Renal cortical epithelial cell (primary cell): ENCODE measurements at places on chromosomes 11 and 22.

- no peak for DNase-seq
Observed at GRCh38 chr11:68379206-68379605, 66.8 kb downstream of the LRP5 start.

- no peak for DNase-seq
Observed at GRCh38 chr11:45050111-45050510, 96.3 kb upstream of the PRDM11 start.

- DNase-seq = no peak
Observed at GRCh38 chr22:49739138-49739537, 88.5 kb downstream of the BRD1 start.

GRCh38 chr22:20412474-20413216 lies 18.7 kb downstream of the ZNF74 start:
- no peak for DNase-seq

DNA sequence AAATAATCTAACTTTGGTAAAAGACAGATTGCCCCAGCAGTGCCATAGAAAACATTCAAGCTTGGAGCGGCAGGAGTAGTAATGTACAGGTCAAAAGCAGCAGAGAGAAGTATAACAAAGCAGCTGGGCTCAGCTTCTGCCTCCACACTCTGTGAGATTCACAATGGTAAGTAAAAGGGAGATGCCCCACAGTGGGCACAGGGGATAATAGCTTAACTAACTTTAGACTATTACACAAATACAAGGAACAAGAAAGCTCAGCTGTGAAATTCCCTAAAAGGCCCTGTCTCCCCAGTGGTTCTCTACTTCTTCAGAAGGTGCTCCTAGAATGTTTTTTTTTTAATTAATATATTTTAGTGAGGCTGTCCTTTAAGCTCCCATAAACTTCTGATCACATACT lies 28.0 kb downstream of the RDX start:
- DNase-seq = no peak

- no peak for DNase-seq
Observed at GRCh38 chr11:44269369-44270351, 40.3 kb downstream of the ALX4 start.

DNA sequence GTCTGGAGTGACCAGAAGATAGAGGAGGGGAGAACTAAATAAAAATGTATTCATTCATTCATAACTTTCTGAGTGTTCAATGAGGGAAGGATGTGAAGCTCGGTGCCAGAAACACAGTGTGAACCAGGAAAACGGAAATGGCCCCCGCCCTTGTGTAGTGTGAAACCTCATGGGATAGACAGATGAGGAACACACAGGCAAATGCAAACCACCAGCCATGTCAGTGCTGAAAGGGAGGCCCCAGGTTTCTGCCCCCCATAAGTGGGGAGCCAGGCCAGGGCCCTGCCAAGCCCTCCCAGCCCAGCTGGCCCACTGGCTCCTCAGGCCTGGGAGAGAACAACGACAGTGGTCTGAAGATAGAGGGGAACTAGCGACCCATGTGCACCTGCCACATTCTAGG lies 30.5 kb downstream of the LARGE1 start:
- no peak for DNase-seq

GRCh38 chr11:63944987-63945386 lies 6.2 kb downstream of the NAA40 start:
- DNase-seq = no peak

GRCh38 chr11:94796863-94797262 lies 28.7 kb downstream of the AMOTL1 start:
- DNase-seq = no peak

- DNase-seq = no peak
Observed at GRCh38 chr11:82790723-82791484, 57.2 kb upstream of the FAM181B start.

GRCh38 chr11:70415642-70416395 lies 17.5 kb downstream of the CTTN start:
- DNase-seq = no peak

DNA sequence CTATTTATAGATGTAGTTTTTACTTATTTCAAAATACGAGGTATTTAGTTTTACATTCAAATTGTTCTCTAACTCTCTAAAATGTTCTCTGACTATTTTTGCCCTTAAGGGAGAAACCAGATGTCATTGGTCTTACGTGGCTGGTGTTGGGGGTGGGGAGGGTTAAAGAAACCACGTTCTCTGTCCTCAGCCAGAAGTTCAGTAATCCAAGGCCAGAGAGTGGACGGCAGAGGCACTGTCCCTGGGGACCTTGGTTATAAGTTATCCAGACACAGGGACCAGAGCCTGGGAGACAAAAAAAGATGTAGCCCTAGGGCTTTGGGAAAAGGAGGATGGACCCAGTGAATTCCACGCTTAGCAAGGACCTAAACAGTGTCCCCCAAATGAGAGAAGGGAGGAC lies 706 bp upstream of the OR51E1 start:
- peak; percentile 1 for DNase-seq

GRCh38 chr22:43239193-43239780 lies 52.4 kb upstream of the TTLL12 start:
- no peak for DNase-seq

- DNase-seq = peak; percentile 97
Observed at GRCh38 chr11:103851166-103851651, 185.2 kb upstream of the DDI1 start.

DNA sequence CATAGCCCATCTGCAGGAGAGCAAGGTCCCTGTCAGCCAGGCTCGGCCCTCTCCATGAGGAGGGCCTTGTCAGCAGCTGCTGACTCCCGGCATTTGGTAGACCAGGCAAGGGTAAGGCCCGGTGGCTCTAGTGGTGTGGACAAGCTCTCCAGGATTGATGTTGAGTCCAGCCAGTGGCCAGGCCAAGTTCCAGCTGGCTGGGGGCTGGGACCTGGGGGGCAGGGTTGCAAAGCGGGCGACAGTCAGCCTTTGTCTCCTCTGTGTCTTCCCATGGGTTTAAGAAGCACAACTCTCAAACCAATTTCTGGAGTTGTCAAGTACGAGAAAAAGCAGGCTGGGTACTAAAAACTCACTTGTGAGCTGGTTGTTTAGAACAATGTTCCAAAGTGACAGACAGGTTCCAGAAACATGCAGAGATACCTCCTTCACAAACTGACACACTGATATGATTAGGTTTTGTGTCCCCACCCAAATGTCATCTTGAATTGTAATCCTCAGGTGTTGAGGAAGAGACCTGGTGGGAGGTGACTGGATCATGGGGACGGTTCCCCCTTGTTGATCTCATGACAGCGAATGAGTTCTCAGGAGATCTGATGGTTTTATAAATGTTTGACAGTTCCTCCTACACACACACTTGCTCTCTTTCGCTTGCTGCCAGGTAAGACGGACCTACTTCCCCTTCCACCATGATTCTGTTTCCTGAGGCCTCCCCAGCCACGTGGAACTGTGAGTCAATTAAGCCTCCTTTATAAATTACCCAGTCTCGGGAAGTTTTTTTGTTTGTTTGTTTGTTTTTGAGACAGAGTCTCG lies 52.3 kb upstream of the SERPIND1 start:
- no peak for DNase-seq

GRCh38 chr22:46676881-46677280 lies 56.7 kb downstream of the GRAMD4 start:
- DNase-seq = no peak

DNA sequence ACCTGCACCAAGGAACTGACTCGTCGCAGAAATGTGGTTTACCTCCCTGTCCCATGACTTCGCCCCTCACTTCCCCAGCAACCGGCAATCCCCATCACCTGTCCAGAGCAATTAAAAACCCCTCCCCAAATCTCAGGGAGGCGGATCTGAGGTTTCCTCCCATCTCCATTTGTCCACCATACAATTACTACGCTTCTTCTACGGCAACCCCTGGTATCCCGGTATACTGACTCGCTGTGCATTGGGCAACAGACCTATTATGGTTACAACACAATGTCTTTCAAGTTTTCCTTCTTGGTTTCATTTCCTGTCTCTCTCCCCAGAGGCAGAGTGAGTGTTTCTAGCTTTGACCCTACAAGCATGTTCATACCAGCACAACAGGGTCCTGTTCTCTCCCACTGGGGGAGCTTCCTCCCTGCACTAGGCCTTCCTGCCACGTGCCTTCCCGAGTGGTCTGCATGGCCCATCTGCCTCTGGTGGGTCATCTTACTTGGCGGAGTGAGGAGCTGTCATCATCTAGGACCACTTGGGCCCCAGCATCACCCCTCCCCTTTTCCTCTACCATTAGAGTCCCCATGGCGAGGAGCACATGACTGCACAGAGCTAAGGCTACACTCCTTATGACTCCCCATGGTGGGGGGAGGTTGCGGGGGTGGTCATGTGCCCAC lies 30.3 kb upstream of the NAP1L4 start:
- DNase-seq = peak; percentile 68

DNA sequence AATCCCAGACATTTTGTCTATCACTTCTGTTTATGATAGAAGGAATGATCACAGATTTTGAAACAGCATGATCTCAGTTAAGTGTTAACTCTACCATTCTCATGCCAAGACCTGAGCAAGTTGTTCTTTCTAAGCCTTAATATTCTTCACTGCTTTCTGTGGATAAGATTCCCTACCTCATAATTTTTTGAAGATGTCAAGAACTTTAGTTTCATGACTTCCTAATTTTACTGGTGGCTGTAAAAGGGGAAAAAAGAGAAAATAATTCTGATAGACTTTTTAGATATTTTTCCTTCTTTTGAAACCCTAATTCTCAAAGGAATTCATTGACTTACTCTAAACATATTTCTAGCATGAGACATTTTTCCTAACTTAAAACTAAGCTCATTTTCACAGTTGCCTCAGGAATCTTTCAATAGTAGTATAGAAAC lies 520.0 kb upstream of the LUZP2 start:
- no peak for DNase-seq

DNA sequence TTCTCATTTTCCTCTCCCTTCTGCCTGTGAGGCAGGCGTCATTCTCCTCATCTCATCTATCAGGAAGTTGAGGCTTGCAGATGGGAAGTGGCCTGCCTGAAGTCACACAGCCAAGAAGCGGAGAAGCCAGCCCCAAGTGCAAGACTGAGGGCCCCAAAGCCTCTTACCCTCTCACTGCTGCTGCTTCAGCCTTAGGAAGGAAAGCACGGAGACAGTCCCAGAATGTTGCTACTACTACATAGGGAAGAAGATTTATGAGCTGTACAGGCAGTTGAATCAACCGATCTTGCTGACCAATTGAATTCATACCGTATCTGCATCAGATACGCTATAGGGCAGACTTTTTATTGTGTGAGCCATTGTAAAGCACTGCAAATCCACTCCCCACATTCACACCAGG lies 89.0 kb downstream of the CWC15 start:
- DNase-seq = no peak

DNA sequence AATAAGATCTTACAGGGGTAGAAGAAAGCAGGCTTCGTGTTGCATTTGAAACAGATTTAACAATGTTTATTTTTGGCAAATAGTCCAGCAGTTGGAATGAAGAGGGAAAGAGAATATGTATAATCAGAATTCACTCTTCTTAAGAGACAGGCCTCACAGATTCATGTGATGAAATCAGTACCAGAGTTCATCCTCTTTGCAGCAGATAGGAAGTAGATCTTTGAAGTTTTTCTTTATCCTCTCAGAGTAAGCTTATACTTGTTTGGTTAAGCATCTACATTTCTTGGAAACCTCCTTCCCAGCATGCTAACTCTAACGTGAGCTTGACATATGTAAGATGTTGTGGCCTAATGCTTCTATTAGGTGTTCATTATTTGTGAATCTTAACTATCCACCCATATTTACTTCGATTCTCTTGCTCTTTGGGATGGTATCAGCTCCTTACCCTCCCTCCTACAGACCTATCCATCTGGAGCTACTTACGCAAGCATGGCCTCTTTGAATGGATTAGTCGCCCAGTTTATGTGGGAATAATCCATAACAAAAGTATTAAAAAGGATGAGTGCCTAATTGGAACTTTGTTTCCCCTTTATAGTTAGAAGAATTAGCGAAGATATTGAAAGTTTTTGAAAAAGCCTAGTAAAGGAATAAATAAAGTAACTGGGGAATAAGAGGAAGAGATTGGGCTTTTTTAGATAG lies 80.1 kb downstream of the PRMT3 start:
- no peak for DNase-seq

DNA sequence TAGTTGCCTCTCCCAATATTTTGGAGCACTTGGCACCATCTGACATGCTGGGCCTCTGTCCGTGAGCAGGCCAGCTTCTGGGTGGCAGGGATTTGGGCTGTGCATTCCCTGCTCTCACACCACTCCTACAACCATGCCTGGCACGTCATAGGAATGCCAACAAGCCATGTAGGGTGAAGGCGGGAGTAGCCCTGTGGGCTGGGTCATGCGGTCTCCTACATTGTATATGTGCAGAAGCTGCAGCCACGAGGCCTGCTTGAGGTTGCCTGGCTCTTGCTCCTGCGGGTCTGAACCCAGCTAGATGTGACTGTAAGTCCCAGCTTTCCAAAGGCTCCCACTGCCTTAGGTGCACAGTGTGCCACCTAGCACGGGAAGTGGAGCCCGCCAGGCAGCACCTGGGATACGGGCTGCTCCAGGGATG lies 14.5 kb downstream of the MYEOV start:
- DNase-seq = no peak
